ENCODE measurements at places on chromosomes 5 and 9.

DNA sequence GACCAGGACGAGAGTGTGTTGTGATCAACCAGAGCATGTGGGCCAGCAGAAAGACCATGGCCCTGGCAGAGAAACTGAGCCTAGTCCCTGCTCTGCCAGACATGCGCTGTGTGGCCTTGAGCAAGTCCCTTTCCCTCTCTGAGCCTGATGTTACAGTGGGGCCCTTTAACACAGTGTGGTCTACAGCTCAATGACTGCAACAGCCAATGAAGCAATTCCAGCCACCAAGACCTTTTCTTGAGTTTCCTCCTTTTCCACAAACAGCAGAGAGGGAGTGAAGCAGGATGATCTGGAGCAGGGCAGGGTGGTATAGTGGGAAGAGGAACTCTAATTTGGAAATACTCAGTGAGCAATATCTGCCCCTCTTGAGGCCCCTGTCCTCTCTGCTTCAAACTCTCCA is 25.8 kb upstream of the ARSI start:
- DNase-seq: no peak

GRCh38 chr9:135602789-135603481 is 36.4 kb downstream of the GLT6D1 start:
- DNase-seq: peak; percentile 13

- DNase-seq: no peak
These were observed 157.7 kb upstream of the GNA14 start for GRCh38 chr9:77805810-77806209.

DNA sequence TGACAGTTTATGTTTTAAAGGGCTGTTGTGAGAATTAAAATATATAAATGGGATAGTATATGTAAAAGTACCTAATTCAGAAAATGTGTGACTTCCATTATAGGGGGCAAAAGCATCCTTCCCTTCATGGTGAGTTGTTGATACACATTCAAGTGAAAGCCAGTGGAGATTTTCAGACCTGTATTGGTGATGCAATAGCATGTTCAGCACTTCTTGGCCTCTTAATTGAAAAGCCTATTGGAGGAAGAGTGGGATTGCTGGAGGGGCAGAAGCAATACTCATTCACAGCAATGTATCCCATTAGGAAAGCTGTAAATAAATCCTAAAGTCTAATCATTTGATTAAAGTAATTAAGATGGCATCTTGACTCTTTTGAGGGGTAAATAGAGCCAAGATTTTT is 17.4 kb downstream of the TRIM32 start:
- no peak for DNase-seq

GRCh38 chr5:133977161-133977787 is 8.8 kb upstream of the C5orf15 start:
- DNase-seq: no peak

GRCh38 chr5:67283988-67284487 is 87.4 kb upstream of the CD180 start:
- no peak for DNase-seq

- no peak for DNase-seq
These were observed 107.4 kb downstream of the ZNF462 start for GRCh38 chr9:106970219-106970975.

DNA sequence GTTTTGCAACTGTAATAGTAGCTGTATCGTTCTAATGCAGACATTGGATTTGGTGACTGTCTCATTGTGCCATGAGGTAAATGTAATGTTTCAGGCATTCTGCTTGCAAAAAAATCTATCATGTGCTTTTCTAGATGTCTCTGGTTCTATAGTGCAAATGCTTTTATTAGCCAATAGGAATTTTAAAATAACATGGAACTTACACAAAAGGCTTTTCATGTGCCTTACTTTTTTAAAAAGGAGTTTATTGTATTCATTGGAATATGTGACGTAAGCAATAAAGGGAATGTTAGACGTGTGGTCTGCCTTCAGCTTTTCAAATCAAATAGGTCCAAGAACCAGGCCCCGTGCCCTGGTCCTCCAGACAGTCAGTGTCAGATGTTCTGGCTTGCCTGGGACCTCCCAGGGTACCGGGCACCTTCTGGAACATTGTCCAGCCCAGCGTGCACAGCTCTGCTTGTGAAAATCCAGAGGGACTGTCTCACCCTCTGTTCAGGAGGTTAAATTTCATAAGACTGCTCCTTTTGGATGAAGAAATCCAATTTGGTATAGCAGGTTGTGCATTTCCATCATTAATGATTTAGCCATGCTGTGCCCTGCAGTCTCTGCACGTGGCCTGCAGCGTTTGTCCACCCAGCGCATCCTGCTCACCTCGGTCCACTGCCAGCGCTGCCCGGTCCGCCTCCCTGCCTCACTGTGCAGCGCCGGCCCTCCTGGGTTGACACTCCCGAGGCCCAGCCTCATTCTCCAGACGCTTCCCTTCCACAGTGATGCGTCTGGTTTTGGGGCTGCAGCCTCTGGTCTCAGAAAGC is 6.6 kb upstream of the AHRR start:
- no peak for DNase-seq

DNA sequence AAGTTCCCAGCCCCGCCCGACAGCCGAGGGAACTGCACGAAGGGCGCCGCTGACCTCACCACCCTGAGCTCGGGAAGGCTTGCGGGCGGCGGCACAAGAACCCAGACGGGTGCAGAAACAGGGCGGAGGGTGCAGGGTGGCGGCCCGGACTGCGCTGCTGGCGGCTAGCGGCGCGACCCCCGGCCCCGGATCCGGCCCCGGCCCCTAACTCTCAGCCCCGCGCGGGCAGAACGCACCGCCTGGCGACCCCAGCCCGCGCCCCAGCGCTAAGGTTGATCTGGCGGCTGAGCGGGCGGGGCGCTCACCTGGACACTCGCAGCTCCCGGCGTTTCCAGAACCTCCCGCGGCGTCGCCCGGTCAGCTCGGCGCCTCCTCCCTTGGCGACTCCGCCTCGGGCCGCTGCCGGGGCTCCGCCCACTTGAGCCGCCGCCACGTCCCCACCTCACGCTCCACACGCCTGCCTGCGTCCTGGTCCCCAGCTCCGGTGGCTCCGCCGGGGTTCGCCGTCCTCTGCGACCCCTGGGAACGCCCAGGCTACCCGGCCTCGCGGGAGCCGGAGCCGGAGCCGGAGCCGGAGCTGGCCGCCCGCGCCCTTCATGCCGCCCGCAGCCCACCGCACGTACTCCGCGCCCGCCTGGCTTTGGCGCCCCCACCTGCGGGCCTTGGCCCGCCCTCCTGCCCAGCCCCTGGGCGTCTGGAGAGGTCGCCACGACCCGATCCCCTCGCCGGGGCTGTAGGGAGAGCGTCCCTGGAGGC is at the start of gene P4HA2:
P4HA2 (minus strand) TSS at position 369 of the 756 bp plus-strand sequence. CDS start 9,227 bp downstream, outside the sequence.
- no peak for DNase-seq

GRCh38 chr9:3403315-3403714 is 122.5 kb downstream of the RFX3 start:
- no peak for DNase-seq

GRCh38 chr5:114948363-114948762 is 221.3 kb downstream of the TRIM36 start:
- DNase-seq: no peak

- no peak for DNase-seq
These were observed 50.7 kb upstream of the SLC25A51 start for GRCh38 chr9:37954581-37954981.

DNA sequence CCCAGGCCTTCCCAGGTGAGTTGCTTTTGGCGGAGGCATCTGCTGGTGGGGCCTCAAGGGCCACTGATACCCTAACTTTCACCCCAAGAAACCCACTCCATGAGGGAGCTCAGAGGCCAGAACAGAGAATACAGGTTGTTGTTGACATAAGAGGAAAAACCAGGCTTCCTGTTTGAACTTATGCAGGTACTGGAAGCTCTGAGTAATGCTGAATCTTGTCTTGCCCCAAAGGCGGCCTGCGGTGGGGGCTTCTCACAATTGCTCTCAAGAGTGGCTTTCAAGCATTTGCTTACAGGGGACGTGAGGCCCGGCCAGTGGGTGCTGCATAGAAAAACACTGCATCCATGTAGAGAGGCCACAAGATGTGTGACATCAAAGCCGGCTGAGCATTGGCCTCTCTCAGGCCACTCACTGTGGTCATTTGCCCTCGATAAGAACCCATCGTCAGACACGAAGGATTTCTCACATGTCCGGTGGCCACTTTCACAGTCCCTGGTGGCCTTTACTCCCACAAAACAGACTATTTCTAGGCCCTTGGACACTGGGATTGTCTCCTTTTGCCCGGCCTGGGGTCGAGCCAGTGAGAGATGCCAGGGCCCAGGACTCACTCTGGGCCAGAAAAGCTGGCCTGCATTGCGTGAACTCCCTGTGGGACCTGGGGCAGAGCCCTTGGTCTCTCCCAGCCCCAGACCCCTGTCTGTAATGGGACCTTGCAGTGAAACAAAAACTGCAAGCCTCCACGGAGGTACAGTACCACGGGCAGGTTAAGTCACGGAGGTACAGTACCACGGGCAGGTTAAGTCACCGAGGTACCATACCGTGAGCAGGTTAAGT is 34.5 kb upstream of the TCF7 start:
- peak; percentile 64 for DNase-seq

DNA sequence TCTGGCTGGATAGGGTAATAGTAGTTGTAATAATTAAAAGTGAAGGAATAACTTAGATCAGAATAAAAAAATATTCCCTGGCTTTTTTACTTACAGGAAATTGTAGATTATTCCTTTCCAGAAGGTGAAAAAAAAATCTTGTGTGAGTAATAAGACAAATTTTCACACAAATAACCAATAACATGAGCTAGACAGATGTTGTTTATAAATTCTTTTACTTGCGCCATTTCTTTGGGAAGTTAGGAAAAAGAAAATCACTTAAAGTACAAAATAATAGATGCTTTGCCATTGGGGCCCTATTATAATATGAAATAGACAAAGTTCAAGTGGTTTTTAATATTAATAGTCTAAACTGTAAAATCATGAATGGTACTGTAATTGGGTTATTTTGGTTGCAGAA is 204.1 kb downstream of the ARRDC3 start:
- DNase-seq: no peak

DNA sequence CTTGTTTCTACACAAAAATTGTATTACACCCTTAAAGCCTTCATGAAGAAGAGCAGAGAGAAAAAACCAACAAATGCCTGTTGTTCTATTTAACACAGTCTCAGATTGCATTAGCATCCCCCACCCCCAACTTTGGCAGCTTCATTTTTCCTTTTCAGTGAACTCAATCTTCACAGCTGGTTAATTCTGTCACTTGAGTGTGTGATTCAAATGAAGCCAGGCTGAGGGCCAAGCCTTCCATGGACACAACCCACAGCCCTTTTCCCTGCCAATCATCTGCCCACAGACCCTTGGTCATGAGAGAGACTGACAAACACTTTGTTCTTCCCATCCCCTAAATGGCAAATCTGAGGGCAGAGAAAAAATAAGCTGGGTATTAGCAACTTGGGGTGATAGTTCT is 217.5 kb upstream of the NMUR2 start:
- DNase-seq: no peak

DNA sequence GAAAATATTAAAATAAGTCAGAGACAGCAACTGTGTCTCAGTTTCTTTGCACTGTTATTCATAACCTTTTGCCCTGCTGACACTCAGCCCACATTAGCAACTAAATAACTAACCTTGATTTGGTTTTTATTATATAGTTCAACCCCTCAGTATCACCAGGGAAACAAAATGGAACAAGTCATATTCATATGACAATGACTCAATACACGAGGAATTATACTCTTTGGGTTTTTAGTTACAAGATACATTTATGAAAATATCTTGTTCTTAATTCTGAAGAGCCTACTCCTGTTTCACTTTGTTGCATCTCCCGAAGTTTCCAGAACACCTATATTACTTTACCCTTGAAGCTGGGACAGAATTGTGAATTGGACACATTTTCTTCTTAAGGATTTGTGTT is 845.4 kb downstream of the EFNA5 start:
- DNase-seq: no peak

Data from stimulated activated CD8-positive, alpha-beta memory T cell treated with anti-CD3 and anti-CD28 coated beads, Interleukin-7, amount 100 ng/mL, for 4 hours (primary cell).